ENCODE measurements at places on chromosomes 3 and 15.

GRCh38 chr3:126349611-126350501 lies 7.4 kb downstream of the KLF15 start:
- no peak for DNase-seq

DNA sequence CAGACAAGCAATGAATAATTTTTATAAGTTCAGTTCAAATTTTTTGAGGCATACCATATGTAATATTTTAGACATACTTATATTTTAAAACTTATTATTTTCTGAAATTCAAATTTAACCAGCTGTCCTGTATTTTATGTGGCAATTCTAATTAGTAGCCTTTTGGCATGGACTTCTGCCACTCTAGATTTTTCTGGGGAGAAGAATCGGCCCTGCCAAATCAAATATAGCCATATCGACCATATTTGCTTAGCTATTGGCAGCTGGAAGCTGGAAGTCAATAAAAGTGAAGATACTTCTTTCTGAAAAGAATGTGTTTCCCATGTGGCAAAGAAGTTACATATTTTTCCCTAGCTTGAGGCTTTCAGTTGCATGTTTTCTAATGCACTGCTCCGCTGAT lies 9.4 kb upstream of the RBMS3 start:
- DNase-seq, result no peak

DNA sequence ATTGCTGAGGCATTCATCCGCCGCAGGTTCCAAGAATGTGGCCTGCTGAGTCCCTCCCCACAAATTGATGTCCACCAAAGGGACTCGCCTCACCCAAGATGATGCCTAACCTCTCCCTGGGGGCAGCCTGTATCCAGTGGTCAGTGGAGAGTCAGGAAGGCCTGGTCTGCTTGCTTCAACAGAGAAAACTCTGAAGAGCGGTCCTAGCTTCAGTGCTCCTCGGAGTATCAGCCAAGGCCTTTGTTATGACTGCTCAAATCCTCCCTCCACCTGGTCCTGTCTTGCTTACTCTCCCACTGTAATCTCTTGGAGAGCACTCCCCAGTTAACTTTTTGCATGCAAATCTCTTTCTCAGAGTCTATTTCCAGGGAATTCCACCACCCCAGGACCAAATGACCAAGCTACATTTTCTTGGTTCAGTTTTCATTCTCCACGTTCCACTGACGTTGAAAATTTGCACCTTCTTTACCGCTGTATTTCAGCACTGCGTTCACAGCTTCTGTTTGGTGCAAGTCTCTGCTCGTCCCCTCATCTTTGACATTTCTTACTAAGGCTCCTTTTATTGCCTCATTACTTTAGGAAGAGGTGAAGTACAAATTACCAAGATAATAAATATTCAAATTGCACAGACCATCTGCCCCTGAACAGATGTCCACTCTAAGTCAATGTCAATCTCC lies 22.3 kb downstream of the CMTM7 start:
- no peak for DNase-seq

DNA sequence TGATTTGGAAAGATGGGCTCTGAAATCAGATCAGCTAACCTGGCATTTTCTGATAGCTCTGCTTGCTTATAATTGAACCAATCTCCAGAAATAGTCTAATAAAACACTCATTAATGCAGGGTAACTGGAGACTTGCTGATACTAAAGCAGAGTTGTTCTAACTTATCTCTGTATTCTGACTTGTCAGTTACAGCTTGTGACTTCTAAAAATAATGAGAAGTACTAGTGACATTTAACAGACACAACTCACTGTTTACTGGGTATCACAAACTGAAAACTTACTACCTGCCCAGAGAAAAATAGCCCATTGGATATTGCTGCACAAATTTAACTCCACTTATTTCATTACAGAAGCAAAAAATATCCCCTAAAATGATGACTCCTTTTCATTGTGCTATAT lies 24.0 kb upstream of the TRPM7 start:
- no peak for DNase-seq

- DNase-seq, result no peak
These were observed 39.9 kb downstream of the IFT57 start for GRCh38 chr3:108182339-108182738.

DNA sequence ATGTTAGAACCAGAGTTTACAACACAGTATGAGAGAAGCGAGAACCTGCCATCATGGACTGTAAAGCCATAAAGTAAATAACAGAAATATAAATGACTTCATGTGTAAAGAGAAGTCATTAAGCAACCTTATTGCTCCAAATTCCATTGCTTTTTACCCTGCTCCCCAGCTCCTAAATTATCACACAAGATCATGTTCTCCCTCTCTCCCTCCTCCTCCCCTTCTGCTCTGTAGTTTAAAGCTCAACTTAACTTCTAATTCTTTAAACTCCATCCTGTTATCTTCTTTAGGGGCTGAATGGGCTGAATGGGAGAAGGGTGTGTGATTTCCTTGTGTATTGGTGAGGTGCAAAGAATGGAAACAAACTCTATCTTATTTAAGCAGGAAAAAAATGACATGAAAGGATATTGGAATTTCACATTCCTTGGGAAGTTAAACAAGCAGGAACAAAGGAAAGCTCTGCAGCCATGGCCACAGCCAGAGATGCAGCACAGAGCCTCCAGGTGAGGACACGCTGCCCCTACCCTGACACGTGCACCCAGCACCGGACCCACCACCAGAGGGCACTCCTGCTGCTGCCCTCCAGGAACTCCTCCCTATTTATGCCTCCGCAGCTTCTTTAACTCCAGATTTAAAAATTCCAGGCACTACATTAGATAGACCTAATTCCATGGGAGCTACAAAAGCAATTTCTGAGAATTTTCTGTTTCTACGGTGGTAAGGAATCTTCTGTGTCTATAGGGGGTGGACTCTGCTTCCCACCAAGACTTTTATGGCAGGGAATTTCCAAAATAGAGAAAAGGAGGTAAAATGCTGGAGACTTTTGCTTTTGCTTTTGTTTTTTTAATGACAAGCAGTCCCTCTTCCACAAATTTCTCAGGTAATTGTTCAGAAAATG lies 76.9 kb upstream of the ABI3BP start:
- DNase-seq, result peak; percentile 8

DNA sequence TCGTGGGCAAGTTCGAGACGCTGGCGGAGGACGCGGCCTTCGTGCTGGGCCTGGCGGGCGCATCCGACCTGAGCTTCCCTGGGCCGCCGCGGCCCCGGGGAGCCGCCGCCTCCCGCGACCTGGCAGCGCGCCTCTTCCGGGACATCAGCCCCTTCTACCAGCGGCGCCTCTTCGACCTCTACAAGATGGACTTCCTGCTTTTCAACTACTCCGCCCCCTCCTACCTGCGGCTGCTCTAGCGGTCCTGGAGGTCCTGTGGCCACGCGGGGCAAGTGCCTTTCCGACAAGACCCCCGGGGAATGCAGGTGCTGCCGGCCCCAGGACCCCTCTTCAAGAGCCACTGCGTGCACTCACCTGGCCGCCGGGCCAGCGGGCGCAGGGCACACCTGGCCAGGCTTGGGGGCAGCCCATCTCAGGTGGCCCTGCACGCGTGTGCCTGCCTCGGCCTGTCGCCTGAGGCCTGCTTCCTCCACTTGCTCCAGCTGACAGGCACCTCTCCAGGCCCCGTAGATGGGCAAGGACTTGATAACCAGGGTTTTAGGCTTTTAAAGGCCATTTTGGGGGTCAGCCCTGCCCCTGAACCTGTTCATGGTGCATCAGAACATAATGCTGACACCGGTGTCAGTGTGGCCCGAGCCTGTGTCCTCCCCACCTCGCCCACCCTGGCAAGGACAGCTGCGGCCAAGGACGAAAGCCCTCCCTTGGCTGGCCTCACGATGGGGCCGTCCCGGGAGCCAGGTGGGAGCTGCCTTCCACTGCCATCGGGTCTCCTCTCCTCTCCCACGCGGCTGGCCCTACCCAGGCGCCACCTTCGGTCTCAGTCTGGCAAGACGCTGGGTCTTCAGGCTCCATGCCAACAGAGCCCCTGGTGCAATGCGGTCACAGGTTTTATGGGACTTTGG lies 16.1 kb downstream of the C3orf22 start:
- no peak for DNase-seq

DNA sequence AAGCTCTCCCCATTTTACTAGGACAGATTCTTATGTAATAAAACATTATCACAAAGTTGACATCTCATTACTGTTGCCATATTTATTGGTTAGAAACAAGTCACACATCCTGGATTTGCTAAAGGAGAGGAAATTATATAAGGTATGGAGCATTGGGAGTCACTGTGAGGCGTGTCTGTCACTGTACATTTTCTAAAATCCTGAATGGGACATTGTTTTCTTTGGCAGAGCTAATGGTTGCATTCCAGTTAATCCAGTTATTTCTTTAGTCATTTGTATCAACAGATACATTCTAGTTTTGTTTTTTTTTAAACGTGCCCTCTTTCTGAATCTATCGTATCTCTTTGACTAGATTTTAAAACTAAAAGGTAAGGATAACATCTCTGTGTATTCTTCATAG lies 70.2 kb upstream of the MITF start:
- DNase-seq, result no peak

DNA sequence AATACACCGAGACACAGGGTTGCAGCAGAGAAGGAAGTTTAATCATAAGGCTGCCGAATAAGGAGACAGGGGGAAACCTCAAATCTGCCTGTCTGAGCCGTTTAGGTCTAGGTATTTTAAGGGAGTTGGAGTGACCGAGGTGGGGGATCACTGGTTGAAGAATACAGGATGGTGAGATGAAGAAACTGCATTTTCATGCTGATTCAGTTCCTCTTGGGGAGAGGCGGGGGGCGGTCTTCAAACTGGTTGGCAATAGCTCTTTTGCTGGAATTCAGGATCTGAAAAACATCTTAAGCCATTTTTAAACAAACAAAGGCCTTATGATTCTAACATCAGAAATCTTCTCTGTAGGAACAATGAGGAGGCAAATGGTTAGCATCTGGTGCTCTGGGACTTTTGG lies 699.5 kb upstream of the CFAP20DC start:
- DNase-seq, result no peak

DNA sequence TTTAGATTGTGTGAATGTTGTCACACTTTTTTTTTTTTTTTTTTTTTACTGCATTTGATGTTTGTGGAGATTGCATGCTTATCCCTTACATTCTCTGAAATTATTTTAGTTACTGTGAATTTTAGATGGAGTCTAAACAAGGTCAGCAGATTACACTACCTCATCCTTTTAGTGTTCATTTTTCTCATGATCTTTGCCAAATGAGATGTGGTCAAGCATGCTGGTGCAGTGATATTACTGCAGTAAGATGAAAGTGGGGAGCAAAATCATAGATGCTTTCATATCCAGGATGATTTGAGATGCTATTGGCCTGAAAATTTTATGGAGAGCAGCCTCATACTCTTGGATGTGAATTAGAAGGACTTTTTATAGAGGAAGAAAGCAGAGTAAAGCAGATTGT lies 45.8 kb downstream of the SLC25A26 start:
- no peak for DNase-seq

DNA sequence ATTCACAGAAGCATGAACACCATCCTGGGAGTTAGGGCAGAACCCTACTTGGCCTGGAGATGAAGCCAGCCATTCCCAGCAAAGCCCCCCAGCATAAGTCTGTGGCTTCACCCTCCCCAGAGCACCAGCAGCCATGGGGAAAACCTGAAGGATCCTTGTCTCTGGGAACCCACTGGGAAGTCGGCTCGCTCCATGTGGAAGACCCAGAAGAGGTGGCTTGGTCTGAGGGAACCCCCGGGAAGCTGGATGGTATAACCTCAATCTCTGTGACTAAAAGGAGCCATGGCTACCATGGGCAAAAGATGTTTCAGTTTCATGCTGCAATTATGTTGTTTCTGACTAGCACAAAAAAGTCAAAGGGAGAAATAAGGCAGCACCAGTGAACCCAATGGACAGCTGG lies 11.8 kb upstream of the RPUSD3 start:
- DNase-seq, result no peak

DNA sequence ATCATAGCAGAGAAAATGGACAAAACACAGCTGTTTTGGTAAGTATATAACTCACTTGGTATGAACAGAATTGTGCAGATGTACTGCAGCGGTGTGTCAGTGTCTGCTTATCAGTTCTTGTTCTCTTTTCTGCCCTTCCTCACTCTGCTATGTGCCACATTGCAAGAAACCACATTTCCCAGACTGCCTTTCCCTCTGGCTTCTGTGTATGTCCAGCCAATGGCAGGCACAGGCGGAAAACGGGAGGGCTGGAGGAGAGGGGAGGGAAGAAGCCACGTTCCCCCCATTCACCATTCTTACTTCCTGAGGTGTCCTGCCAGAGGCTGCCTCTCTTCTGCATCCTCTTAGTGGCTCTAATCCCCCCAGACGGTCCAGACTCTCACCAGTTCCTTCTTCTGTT lies 15.4 kb downstream of the HHLA2 start:
- DNase-seq, result no peak

GRCh38 chr3:128193168-128193567 lies 39.9 kb downstream of the EEFSEC start:
- no peak for DNase-seq

- no peak for DNase-seq
These were observed 9.5 kb downstream of the ACAD11 start for GRCh38 chr3:132650153-132650552.

- DNase-seq, result no peak
These were observed 253.3 kb downstream of the PTPRG start for GRCh38 chr3:61814674-61815073.

GRCh38 chr3:101495552-101495951 lies 17.5 kb downstream of the SENP7 start:
- DNase-seq, result no peak

- DNase-seq, result peak; percentile 13
These were observed 251.3 kb downstream of the CTNNB1 start for GRCh38 chr3:41450416-41451231.

- DNase-seq, result no peak
These were observed 82.0 kb downstream of the ISL2 start for GRCh38 chr15:76418352-76419140.

DNA sequence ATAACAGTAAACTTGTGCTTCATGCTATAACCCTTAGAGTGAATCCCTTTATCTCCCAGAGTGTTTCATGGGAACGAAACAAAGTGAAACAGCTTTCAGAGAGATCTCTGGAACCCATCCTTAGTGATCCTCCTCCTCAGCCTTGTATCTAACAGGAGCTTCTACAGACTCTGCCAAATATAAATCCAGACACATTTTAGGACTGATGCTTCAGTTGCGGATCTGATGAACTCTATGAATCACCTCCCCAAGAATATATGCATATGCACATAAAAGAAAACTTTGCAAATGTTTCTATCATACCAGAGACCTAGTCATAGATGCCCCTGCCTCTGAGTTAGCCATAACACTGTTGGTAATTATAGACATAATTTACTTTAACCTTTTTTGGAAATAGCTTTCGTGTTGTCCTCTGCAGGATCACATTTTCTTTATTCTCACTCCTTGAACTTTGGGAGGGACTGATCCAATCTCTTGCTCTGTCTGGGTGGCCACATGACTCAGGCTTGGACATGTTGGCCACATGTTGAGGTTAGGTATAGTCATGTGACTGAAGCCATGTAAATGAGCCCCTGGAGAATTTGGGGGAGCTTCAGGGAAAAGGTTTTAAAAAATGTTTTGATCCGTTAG lies 306.4 kb upstream of the CNTN3 start:
- no peak for DNase-seq

All from ACHN (cell line).